ENCODE measurements at places on chromosomes 1 and 21.

DNA sequence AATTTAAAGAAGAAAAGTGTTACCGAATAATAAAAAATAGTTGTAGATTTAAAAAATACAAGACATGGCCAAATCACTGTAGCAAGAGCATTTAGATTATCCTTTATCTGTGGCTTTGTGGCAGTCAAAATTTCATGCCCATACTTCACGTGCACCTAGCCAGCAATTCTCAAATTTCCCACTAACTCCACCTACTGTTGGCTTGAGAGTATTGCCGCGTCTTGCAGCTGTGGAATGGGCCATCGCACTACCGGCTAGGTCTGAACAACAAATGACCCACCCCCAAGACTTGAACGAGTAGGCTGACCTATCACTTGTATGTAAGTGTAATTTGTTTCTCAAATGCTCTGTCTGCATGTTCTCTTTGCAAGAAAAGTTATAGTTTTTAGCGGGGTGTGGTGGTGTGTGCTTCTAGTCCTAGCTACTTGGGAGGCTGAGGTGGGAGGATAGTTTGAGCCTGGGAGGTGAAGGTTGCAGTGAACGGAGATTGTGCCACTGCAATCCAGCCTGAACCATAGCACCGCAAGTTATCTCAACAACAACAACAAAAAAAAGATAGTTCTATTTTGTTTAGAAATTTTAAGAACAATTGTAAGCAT lies 4.1 kb downstream of the KRTAP13-4 start:
- peak; percentile 3 for DNase-seq

- DNase-seq, result no peak
Observed at GRCh38 chr1:89037186-89037585, 14.5 kb upstream of the GBP3 start.

DNA sequence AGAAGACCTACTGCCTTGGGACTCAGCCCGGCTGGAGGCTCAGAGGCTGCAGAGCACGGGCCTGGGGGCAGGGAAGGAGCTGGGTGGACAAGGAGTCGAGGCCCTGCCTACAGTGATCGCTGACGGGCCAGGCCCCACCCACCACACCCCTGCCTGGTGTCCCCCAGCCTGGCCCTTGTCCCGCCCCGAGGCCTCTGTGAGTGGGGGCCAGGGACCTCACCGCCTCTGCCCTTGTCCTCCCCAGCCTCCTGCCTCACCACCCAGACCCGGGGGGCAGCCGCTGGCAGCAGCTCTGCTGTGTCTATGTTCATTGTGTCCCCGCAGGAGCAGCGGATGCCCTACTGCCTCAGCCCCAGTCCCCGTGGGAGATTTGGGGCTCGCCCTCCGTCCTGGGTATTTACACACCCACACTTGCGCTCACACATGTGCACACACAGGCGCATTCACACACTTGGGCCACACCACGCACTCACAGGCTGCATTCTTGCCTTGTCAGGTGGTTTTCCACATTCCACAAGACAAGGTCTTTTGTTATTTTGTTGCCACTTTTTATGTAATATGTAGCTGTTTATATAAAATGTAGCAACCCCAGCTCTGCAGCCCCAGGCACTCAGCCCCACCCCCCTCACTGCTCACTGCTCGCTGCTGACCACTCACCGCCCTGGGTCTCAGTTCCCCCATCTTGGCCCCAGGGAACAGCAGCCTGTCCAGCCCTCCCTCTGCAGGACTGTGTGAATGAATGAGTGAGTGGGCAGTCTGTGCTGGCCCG lies 7.3 kb downstream of the PFKL start:
- DNase-seq, result no peak

DNA sequence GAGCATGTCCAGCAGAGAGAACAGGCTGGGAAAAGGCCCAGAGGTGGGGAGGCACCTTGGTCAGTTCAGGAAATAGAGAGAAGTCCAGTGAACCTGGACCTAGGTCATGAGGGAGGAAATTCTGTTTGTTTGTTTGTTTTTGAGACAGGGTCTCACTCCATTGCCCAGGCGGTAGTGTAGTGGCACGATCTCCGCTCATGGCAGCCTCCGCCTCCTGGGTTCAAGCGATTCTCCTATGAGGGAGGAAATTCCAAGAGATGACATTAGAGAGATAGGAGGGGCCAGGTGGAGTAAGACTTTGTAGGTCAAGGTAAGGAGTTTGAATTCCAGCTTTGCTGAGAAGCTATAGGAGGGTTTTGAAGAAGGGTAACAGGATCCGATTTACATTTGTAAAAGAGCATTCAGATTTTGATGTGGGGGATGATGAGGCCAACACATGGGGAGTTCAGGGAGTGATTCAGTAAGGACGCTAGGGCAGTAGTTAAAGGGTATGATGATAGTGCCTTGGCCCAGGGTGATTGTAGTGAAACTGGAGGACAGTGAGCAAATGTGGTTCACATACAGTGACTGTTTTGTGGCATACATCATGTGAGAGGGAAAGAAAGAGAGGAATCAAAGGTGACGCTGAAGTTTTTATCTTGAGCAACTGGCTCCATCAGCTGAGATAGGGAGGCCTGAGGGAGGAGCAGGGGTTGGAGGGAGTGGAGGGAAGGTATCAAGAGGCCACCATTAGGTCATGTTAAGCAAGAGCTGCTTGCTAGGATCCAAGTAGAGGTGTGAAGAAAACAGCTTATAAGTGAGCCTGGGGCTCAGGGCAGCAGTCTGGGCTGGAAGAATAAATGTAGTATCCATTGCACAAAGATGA lies 8.3 kb upstream of the TRABD2B start:
- no peak for DNase-seq

- DNase-seq, result peak; percentile 10
Observed at GRCh38 chr1:1510912-1511532, 940 bp upstream of the ATAD3A start.

DNA sequence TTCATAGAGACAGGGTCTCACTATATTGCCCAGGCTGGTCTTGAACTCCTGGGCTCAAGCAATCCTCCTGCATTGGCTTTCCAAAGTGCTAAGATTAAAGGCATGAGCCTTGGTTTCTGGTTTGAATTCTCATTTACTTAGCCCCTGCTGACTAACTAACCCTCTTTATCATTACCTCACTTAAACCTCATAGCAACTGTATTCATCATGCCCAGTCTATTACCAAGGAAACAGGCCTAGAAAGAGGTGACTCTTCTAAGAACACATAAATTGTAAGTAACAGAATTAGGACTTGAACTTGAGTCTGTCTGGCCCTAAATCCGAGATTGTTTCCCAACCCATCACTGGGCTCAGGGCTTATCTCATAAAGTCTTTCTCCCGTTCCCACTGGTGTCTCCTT lies 44.2 kb downstream of the TMEM53 start:
- no peak for DNase-seq

DNA sequence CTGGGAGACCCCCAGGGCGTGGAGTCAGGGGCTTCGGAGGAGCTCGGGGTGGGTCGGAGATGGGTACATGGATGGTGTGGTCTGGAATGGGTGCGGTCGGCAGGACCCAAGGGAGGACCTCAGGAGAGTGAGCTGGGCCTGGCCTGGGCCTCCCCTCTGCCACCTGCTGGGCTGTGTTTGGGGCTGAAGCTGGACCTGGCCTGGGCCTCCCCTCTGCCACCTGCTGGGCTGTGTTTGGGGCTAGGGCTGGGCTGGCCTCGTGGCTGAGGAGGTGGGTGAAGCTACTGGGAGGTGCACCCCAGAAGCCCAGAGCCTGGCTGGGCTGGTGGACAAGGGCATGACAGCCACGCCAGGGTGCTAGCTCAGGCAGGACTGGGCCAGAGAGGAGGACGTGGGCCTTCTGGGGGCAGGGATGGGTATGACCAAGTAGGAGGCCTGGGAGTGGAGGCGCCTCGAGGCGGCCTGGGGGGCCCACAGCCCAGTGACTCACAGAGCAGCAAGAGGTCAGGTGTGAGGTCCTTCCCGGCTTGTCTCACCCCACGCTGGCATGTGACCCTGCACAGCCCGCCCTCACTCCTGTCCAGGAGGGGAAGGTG lies 14.5 kb downstream of the SAMD11 start:
- DNase-seq, result no peak

GRCh38 chr1:24172598-24172997 lies 14.5 kb downstream of the IFNLR1 start:
- DNase-seq, result no peak

DNA sequence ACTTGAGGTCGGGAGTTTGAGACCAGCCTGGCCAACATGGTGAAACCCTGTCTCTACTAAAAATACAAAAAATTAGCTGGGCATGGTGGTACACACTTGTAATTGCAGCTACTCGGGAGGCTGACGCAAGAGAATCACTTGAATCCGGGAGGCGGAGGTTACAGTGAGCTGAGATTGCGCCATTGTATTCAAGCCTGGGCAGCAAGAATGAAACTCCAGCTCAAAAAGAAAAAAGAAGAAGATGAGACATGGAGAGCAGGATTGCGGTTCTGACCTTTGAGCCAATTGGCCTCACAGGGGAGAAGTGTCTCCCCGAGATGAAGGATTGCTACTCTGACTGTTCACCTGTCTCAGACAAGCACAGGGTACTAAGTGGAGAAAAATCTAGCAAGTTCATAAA lies 6.6 kb downstream of the SCCPDH start:
- DNase-seq, result no peak

GRCh38 chr1:225182716-225183115 lies 245.1 kb downstream of the LBR start:
- no peak for DNase-seq

GRCh38 chr21:31413698-31414097 lies 69.6 kb upstream of the TIAM1 start:
- DNase-seq, result no peak

Data from stimulated activated CD4-positive, alpha-beta T cell treated with anti-CD3 and anti-CD28 coated beads, Interleukin-2, amount 100 ng/mL, for 48 hours (primary cell).